ENCODE measurements at places on chromosomes 16 and 17.

DNA sequence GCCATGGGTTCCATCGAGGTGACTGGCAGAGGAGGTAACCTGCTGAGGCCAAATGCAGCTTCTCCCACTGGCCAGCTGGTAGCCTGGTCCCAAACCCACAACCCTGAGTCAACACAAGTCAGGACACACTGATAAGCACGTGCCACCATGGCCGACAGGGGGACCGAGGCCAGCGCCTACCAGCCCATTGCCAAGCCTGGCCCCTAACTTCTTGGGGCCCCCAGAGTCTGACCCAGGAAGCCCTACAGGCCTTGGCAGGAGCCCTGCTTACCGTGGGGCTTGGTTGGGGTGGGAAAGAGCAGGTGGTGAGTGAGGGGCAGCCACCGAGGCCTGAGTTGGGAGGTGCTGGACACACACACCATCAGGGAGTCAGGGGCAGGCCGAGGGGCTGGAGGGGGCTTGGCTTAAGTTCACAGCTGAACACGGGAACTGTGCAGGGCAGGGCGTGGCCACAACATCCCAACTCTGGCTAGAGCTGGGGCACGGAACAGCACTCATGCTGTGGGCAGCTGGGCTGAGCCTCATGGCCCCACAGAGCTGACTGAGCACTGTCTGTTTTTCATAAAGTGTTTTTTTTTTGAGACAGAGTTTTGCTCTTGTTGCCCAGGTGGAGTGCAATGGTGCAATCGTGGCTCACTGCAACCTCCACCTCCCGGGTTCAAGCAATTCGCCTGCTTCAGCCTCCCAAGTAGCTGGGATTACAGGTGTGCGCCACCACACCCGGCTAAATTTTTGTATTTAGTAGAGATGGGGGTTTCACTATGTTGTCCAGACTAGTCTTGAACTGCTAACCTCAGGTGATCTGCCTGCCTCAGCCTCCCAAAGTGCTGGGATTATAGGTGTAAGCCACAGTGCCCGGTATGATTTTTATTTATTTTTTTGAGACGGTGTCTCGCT lies 5.5 kb downstream of the MRPL28 start:
- no peak for DNase-seq

DNA sequence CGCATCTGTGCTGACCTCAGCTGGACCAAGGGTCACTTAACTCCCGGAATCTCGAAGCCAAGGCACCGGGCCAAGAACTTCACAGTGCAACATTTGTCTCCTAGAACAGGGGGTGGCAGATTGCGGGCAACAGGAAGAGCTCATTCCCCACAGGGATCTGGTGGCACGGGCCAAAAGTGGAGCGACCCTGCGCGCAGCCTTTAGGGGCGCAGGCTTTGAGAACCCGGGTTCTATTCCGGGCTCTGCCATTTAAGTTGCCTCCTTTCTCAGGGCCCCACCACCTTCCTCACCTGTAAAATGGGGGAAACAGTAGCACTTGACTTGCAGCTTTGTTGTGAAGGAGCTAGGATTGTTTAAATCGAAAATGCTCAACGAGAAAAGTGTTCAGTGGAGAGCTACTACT lies 651 bp downstream of the SHMT1 start:
- peak; percentile 42 for DNase-seq

- no peak for DNase-seq
These were observed 21.0 kb downstream of the MEIOB start for GRCh38 chr16:1850981-1851380.

DNA sequence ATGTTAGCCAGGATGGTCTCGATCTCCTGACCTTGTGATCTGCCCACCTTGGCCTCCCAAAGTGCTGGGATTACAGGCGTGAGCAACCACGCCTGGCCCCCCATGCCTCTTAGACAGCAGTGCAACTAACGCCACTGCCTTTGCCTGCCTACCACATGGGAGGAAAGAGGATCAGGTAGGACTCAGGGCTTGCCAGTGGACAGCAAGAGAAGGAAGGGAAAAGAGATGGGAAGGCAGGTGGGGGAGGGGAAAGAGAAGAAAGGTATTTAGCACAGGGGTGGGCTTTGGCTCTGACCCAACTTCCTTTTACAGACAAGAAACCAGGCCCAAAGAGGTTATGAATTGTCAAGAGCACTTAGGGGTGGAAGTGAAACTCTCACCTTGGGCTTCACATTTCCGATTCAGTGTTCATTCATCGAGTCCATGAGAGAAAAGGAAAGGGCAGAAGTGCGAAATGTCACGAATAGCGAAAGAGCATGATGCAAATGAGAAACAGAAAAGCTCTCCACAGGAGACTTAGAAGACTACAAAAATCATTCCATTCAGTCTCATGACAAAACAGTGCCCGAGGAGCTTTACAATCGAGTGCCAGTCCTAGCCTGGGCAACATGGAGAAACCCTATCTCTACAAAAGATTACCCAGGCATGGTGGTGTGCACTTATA lies 36.4 kb downstream of the CDK5R1 start:
- DNase-seq = peak; percentile 98

DNA sequence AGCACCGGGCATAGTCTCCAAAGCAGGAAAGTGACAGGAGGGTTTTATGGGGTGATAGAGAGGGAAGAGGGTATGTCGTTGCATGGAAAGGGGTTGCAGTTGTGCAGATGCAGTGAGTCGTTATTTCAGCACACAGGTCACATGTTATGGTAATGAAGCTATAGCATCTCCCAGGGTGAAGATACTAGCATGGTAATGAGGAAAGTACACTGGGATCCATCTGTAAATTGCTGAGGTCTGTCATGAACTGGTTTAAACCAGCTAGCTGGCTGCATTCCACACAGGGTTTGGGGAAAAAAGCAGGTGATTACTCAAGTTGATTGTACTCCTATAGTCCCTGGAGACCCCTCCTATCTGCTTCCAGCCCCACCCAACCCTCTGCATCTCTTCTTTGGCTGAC lies 11.7 kb downstream of the COX11 start:
- DNase-seq = no peak

GRCh38 chr16:90053902-90054500 lies 23.1 kb downstream of the PRDM7 start:
- no peak for DNase-seq

DNA sequence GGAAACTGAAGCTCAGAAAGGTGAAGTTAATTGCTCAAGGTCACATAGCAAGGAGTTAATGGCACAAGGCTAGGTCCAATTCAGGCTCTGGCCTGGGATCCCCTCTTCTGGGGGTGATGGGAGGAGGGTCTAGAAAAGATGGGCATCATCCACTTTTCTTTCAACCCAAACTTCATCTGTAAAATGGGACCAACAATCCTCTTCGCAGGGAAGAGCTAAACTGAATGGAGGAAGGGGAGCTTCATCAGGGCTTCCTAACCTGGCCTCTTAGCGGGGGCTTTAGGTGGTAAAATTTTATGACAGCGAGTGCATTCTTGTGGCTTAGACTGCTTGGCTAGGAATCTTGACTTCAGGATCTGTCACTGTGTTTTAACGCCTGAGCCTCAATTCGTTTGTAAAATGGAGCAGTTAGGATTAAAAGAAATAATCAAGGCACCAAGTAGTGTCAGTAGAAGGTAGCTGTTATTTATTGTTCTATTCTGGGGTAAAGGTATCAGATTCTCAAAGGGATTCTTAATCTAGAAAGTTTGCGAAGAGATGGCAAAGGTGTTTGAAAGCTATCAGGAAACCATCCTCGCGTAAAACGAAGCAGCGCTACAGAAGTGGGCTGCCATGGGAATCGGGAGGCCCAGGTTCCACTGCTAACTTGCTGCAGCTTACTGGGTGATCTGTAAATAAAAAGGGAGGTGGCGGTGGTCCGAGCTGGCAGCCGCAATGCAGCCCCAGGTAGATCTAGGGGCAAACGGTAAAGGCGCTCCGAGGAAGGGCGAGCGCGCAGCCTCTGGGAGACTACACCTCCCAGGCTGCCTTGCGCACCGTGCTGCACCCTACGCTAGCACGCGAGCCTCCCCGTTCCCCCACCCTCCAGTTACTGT lies 1.5 kb upstream of the SRCAP start:
- no peak for DNase-seq

All from GM12865 (cell line).